D721Med (cell line): ENCODE measurements at places on chromosomes 13 and 19.
A peak's percentile ranks its signal among the peaks of the same experiment; 100 is the strongest.

GRCh38 chr13:93646245-93646644 lies 419.6 kb downstream of the GPC6 start:
- DNase-seq: no peak

- no peak for DNase-seq
These were observed 17.7 kb downstream of the CRTC1 start for GRCh38 chr19:18701250-18701608.

DNA sequence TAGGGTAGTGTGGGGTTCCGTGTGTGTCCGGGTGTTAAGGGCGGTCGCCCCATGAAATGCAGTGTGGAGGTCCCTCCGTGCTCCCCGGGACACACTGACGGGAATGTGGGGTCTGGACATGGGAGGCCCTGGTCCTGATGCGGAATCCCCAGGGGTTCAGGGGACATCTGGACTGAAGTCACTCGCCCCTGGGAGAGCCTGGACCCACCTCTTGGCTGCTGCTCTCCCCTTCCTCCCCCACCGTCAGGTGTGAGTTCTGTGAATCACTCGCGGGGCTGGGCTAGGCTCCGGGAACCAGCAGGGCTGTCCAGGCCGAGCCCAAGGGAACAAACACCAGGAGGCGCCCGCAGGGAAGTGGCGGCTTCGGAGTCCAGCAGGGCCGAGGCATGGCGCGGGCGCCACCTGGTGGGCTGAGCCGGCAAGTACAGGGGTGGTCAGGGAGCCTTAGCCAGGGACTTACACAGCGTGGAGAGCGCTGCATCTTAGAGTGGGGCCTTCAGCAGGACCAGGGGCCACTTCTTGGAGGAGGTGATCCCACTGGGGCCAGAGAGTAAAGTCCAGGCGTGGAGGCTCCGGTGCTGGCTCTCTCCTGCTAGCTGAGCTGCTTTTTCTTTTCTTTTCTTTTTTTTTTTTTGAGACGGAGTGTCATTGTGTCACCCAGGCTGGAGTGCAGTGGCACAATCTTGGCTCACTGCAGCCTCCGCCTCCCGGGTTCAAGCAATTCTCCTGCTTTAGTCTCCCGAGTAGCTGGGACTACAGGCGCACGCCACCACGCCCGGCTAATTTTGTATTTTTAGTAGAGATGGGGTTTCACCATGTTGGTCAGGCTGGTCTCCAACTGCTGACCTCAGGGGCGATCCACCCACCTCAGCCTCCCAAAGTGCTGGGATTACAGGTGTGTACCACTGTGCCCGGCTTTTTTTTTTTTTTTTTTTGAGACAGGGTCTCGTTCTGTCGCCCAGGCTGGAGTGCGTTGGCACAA lies 20.1 kb downstream of the WTIP start:
- DNase-seq: peak; percentile 96

- no peak for DNase-seq
These were observed 5.1 kb downstream of the WIZ start for GRCh38 chr19:15444505-15445226.

GRCh38 chr19:17755977-17756670 lies 4.8 kb downstream of the FCHO1 start:
- DNase-seq: peak; percentile 80
